ENCODE measurements at places on chromosomes 3 and 15.

DNA sequence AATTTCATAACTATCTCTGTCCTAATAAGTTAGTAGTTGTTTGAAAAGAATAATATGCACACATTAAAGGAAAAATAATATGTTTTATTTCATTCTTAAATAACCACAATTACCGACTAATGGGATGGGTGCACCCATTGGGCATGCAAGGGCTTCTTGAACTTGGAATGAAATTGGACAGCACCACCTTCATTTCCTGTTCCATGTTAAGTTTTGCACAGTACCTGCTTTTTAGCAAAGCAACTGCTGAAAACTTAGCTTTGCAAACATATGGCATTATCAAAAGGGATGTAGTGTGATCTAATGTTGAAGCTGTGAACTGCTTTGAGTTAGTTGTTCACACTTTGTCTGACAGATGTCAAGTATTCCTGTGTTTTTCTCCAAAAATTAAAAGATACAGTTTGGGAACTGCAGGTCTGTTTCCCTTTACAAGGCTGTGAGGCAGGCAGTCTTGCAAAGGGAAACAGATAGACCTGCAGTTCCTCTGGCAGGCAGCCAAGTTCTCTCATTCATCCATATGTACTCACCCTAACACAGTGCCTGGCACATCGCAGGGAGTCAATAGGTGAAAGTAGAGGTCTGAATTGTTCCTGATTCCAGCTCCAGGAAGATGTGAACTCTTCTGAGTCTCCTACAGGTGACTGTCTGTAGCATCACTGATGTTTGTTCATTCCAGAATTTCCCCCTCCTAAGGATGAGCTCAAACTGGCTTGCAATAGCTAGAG lies 64.3 kb upstream of the GOLGA8B start:
- no peak for DNase-seq

- peak; percentile 88 for DNase-seq
Observed at GRCh38 chr3:126911162-126912026, 71.5 kb upstream of the PLXNA1 start.

DNA sequence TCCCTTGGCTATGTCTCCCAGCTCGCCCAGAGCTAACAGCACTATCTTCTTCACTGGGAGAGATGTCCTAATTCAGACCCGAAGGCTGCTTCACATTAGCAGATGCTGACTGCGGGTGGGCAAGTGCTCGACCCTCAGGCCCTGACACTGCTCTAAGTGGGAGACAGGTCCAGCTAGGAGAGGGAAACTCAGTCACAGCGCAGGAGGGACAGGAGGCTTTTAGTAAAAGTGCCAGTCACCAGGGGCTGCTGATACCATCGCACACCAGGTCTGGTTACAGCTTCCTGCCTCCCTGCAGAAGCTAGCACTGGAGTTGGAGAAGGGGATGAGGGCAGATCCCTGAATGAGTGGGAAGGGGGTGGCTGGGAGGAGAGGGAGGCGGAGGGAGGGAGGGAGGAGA lies 365.8 kb upstream of the RGMA start:
- no peak for DNase-seq

GRCh38 chr3:176795891-176796290 lies 401.4 kb downstream of the TBL1XR1 start:
- DNase-seq: no peak

DNA sequence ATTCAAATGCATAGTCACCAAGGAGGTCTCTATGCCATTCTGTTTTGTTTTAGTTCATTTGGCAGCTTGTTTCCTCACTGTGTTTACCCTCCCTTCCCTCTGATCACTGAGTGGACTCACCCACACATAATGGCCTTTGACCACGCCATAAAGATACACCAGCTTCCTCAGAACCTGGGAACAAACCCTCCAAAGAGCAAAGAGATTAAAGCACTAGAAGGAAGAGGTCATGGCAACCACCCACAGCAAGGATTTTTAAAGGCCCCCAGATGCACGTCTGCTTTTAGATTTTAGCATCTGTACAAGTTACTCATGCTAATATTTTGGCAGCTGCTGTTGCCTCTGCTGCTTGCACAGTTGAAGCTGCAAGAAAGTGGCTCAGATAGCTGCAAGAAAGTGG lies 47.9 kb upstream of the CADPS start:
- DNase-seq: peak; percentile 30

DNA sequence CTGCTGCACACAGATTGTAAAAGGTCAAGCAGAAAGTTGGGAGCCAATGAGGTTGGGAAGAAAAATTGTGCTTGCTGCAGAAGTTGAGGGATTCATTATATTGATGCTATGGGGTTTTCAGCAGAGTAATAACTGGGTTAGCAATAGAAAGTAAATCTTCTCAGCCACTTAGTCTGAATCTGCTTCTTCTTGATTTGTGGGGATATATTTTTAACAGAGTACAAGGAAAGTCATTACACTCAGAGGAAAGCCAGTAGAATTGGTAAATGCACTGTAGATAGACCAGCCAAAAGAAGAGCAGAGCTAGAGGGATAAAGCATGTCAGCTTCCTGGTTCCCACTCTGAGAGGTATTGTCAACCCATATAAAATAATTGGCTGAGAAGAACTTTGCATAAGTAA lies 663.6 kb downstream of the NLGN1 start:
- no peak for DNase-seq

GRCh38 chr3:127831723-127832172 lies 9.4 kb upstream of the MGLL start:
- peak; percentile 55 for DNase-seq

DNA sequence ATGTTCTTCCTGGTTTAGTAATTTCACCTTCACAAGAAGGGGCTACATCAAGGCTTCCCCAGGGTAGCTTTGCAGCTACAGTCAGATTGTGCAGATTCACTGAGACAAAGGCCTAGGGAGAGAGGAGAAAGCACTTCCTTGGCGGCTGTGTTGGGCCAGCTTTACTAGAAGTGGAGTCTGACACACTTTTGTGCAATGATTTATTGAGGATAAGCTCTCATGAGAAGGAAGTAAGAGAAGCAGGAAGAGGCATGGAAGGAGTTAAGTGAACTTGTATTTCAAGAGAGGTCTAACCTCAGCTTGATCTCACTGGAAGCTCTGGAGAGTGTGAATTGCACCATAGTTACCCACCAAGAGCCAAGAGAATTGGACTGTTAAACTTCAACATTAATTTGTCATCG lies 78.9 kb downstream of the TGFBR2 start:
- DNase-seq: no peak

- DNase-seq: peak; percentile 52
Observed at GRCh38 chr3:54878145-54878544, 49.7 kb downstream of the LRTM1 start.

DNA sequence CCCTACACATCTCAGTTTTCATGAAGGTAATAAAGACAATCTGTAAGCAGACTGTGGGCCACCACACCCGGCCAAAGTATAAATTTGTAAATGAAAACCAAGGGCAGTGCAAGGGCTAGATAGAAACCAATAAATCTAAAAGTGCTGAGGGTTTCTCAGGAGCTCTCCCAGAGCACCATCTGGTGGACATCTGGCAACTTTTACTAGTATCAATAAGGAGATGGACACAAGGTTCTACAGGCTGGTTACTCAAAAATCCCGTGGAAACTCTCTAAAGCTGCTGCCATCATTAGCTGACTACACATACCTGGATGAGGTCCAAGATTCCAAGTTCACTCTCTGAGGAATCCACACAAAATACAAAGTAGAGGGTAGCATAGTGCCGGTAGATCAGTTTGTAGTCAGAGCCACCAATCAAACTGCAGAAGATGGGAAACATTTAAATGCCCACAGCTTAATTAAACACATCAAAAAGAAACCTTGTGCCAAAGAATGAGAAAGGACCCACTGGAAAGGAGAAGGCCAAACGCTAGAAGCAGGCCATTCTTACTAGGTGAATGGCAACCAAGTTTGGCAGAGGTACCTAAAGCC lies 5.5 kb downstream of the AP3S2 start:
- DNase-seq: peak; percentile 94

- no peak for DNase-seq
Observed at GRCh38 chr3:194732617-194733016, 46.9 kb downstream of the FAM43A start.

GRCh38 chr3:142777927-142778326 lies 54.1 kb downstream of the TRPC1 start:
- peak; percentile 23 for DNase-seq

GRCh38 chr3:148955544-148956346 lies 35.6 kb upstream of the GYG1 start:
- peak; percentile 92 for DNase-seq

- DNase-seq: no peak
Observed at GRCh38 chr15:81168131-81168526, 28.6 kb upstream of the IL16 start.

DNA sequence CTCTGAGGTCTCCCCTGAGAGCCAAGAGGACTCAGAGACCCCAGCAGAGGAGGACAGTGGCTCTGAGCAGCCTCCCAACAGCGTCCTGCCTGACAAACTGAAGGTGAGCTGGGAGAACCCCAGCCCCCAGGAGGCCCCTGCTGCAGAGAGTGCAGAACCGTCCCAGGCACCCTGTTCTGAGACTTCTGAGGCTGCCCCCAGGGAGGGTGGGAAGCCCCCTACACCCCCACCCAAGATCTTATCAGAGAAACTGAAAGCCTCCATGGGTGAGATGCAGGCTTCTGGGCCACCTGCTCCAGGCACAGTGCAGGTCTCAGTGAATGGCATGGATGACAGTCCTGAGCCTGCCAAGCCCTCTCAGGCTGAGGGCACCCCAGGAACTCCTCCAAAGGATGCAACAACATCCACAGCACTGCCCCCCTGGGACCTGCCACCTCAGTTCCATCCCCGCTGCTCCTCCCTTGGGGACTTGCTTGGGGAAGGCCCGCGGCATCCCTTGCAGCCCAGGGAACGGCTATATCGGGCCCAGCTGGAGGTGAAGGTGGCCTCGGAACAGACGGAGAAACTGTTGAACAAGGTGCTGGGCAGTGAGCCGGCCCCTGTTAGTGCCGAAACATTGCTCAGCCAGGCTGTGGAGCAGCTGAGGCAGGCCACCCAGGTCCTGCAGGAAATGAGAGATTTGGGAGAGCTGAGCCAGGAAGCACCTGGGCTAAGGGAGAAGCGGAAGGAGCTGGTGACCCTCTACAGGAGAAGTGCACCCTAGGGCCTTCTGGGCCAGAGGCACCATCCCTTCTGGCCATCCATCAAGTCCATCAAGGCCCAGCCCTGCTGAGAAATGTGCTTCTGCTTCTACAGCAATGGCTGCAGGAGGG lies 23.6 kb downstream of the PLEKHO2 start:
- DNase-seq: no peak

- no peak for DNase-seq
Observed at GRCh38 chr3:156211583-156211982, 91.2 kb downstream of the KCNAB1 start.

- no peak for DNase-seq
Observed at GRCh38 chr15:28047277-28047676, 51.8 kb downstream of the OCA2 start.

GRCh38 chr3:160478338-160478737 lies 28.8 kb upstream of the TRIM59 start:
- peak; percentile 42 for DNase-seq

DNA sequence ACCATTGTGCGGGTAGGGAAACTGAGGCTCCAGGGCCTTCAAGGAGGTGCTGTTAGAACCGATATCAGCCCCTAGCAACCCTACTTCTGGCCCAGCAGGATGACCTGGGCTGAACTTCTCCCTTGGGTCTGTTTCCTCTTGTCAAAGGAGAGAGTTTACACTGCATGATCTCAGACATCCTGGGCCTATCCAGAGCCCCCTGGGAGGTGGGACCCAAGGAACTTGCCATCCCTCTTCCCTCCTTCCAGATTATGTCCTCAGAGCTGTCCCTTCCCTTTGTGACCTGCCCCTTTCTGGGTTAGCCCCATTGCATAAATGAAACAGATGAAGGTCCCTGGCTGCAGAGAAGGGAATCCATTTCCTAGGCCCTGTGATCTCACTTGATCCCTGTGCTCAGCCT lies 12.3 kb upstream of the DNAH1 start:
- no peak for DNase-seq

DNA sequence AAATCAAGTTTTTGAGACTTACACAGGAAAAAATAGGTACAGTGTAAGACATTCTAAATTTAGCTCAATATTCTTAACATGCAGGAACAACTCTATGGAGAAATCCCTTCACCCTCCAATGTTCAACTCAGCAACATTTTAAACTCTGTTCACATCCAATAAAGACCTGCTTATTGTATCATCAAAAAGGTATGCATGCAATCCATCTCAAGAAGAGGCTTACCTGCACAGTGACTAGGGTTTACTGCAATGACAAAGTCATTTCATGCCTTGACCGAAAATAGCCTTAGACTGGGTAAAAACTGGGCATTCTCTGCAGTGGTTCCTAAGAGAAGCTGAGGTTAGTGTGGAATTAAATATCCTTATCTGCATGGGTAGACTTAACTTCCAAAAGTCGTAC lies 80.5 kb downstream of the MAGI1 start:
- DNase-seq: no peak

- DNase-seq: no peak
Observed at GRCh38 chr15:75238150-75238549, 20.0 kb upstream of the GOLGA6C start.

DNA sequence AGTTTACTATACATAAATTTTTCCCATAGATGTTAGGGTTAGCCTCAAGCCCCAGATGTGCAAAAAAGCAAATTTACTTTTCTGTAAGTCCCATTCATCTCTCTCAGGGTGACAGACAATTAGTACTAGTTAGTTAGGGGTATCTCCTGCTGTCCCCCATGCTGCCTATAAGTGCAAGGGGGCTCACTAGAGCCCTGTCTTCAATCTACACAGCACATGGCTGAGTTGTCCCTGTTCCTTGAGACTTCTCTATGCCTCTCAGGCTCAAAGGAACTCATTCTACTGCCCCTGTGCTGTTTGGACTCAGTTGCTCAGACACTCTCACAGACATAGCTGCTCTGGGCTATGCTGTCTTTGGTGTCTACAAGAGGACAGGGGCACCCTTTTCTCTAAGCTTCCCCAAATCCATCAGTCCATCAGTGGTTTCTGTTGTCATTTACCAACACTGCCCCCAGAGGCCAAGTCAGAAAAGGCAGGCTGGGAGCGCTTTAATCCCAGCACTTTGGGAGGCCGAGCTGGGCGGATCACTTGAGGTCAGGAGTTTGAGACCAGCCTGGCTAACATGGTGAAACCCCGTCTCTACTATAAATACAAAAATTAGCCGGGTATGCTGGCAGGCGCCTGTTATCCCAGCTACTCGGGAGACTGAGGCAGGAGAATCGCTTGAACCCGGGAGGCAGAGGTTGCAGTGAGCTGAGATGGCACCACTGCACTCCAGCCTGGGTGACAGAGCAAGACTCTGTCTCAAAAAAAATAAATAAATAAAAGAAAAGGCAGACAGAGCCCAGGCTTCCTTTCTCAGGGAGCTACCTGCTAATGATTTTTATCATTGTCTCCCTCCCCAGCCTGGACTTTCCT lies 31.4 kb upstream of the PRTG start:
- no peak for DNase-seq

GRCh38 chr3:37024092-37024491 lies 30.8 kb downstream of the MLH1 start:
- no peak for DNase-seq

GRCh38 chr3:4406746-4407568 lies 60.1 kb downstream of the SUMF1 start:
- no peak for DNase-seq

GRCh38 chr15:22895465-22896190 lies 57.2 kb downstream of the NIPA2 start:
- peak; percentile 74 for DNase-seq

- peak; percentile 94 for DNase-seq
Observed at GRCh38 chr3:146160964-146161662, at the start of gene PLOD2. Gene PLOD2, minus strand, starts transcription at chr3:146161184. Its CDS starts 195 bp downstream, at chr3:146160989.

All from foreskin fibroblast (primary cell).